ENCODE measurements at places on chromosomes 11 and 22.

GRCh38 chr11:115819014-115819413 is 314.8 kb upstream of the CADM1 start:
- no peak for DNase-seq

GRCh38 chr22:45632791-45633515 is 38.7 kb upstream of the ATXN10 start:
- no peak for DNase-seq

GRCh38 chr22:39997939-39998726 is 3.4 kb downstream of the FAM83F start:
- DNase-seq, result no peak

DNA sequence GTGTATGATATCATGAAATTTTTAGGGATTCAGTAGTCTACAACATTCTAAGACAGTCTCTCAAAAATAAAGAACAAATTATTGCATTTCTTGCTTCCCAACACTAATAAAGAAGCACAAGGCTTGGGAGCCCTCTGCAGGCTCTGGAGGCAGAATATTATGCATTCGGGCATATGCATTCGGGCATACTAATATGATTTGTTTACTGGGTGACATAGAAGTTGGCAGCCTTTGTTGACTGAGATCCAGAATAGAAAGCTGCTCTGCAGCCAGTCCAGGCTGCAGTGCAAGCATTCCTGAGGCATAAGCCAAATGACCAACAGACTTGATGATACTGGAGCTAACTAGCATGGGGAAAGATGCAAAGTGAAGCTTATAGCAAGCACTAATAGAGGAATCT is 945.5 kb downstream of the OPCML start:
- no peak for DNase-seq

GRCh38 chr11:134541951-134542350 is 129.9 kb upstream of the B3GAT1 start:
- DNase-seq, result no peak

DNA sequence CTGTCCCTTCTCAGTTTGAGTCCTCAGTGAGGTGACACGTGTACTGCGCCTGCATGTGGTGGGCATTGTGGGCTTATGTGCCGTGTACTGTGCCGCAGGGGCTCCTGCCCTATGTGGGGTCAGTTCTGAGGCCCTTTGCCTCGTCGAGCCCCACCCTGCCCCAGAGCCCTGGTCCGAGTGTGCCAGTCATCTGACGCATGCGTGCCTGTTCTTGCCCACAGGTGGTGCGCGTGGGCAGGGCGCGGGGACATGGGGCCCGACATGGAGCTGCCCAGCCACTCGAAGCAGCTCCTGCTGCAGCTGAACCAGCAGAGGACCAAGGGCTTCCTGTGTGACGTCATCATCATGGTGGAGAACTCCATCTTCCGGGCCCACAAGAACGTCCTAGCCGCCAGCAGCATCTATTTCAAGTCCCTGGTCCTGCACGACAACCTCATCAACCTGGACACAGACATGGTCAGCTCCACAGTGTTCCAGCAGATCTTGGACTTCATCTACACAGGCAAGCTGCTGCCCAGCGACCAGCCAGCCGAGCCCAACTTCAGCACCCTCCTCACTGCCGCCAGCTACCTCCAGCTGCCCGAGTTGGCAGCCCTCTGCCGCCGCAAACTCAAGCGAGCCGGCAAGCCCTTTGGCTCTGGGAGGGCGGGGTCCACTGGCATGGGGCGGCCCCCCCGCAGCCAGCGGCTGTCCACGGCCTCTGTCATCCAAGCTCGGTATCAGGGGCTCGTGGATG is 22.3 kb upstream of the TMEM191C start:
- DNase-seq, result peak; percentile 69

DNA sequence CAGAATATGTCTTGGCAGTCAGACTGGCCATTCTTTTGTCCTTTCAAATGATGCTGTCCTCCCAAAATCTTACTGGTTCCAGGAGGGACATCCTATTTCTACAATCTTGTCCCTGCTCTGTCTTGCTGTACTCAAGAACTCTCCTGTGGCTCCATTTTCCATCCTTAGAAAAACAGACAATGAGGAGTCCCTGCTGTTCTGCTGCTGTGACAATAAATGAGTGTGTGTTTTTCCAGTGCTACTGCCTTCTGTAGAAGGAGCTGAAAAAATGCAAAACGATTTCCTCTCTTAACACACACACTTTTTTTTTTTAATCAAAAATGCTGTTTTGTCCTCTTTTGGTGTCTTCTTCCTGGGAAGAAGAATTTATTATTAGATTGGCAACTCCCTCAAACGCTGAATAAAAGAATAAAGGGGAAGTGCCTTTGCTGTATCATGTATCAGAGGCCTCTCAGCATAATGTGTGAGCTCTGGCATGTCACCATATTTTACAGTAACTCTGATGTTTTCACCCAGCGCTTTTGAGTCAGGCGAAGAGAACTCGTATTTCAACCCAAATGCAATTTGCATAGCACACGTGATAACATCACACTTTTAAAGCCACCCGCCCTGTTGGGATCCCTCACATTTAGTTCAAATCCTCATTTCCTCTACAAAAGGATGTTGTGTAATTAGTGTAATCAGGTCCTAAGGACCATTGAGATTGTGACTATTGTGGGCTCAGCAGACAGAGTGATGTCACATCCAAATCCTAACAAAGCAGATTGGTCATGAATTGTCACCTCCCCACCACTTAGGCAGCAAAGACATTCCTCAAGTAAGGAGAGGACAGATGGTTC is 496.0 kb upstream of the LARGE1 start:
- no peak for DNase-seq

DNA sequence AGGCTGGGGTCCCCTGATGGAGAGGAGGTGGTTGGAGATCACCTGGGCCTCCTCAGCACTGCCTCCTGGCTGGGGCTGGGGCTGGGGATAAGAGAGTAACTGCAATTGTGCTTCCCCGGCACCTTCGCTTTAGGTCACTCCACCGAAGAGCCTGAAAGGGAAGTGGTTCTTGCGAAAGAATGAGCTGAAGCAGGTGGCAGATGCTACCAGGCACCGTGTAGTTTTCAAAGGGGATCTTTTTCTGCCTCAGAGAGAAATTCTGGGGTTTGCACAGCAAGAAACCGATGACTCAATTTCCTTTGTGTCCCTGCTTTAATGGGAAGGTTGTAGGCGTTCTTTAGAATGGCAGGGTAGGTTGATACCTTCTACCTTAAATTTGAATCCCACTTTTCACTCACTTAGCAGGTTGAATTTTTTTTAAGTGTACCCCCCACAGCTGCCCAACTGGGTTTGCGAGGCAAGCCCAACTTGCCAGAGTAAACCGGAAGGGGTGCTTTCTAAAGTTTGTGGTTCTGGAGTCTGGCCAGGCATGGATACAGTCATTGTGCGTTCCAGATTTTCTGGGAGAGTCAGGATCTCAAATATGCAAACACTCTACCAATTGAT is 5.3 kb downstream of the CD44 start:
- DNase-seq, result peak; percentile 89

DNA sequence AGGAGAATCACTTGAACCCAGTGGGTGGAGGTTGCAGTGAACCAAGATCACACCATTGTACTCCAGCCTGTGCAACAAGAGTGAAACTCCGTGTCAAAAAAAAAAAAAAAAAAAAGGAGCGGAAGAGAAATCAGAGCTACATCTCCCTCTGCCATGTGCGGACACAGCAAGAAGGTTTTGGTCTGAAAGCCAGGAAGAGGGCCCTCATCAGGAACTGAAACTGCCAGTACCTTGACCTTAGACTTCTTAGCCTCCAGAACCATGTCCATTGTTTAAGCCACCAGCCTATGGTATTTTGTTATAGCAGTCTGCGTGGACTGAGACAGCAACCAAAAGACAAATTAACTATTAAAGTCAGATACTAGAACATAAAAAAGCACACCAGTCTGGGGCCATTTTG is 41.6 kb downstream of the KREMEN1 start:
- no peak for DNase-seq

- no peak for DNase-seq
Observed at GRCh38 chr11:34855754-34856095, 60.5 kb downstream of the APIP start.

- peak; percentile 58 for DNase-seq
Observed at GRCh38 chr11:67255353-67255752, 10.9 kb upstream of the GRK2 start.

DNA sequence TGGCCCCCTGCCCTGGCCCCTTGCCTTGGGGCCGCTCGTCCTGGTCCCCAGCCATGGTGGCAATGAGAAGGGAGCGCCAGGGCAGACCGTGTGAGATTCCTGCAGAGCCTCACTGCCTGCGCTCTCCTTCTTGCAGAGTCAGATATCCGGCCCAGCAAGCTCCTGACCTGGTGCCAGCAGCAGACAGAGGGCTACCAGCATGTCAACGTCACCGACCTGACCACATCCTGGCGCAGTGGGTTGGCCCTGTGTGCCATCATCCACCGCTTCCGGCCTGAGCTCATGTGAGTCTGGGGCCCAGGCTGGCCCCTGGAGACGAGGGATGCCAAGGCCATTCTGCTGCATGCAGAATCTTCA is 114.1 kb downstream of the MICAL2 start:
- peak; percentile 96 for DNase-seq

- no peak for DNase-seq
Observed at GRCh38 chr11:114921697-114922096, 243.4 kb downstream of the NXPE2 start.

DNA sequence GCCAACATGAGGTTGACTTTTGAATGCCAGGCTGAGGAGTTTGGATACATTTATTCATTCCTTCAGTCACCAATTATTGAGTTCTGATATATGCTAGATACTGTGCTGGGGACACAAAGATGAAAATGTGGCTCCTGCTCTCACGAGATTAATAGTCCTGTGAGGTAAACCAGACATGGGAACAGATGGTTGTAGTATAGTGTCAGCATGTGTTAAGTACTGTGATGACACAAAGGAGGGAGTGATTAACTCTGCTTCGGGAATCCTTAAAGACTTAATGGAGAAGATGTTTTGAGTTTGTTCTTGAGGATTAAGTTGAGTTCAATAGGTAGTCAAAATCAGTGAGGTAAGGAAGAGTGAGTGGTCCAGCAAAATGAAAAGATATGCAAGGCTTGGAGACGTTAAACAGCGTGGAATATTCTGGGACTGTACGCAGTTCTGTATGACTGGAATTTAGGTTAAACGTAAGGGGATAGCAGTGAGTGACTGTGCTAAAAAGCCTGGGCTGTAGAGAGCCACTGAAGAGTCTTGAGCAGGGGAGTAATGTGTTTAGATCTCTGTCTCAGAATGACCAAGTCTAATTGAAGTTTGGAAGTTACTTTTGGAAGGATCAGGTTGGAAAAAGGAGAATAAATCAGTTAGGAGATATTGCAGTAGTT is 11.8 kb downstream of the RNF121 start:
- DNase-seq, result no peak

- no peak for DNase-seq
Observed at GRCh38 chr11:78319453-78319955, 98.1 kb downstream of the GAB2 start.

- peak; percentile 93 for DNase-seq
Observed at GRCh38 chr11:67266449-67267187, at the start of gene GRK2. GRK2 (plus strand) TSS chr11:67266473; CDS start chr11:67266700, 227 bp downstream.

DNA sequence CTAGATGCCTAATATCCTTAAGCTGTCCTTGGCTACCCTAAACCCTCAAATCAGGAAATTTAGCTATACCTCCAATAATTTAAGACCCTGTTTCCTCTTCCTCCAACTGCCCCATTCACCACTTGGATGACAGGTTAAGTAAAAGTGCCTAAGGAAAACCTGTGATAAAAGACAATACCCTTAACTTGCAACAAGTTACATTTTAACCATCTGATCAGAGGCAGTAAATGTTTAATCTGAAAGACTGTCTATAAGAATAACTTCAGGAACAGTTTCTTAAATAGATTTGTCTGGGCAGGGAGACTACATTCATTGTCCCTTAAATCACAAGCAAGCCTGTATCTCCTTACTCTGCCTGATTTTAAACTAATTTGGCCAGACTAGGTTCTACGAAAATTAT is 129.1 kb downstream of the APOL5 start:
- DNase-seq, result no peak

DNA sequence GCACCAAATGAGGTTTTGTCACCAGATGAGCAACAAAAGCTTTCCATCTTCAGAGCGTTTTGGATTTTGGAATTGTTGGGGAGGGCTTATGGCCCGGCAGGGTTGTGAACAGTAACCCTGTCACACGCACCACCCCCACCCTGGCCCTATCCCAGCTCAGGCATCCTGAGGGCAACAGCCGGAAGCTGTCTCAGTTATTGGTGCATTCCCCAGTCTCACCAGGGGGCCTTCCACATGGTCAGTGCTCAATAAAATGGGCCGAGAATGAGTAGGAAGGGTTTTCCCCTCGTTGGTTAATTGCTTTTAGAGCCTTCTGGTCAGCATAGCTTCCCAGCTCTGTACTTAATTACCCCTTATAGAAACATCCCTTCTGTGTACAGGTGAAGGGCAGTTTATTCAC is 46.0 kb downstream of the LRP5 start:
- DNase-seq, result no peak

GRCh38 chr11:77411717-77412441 is 62.0 kb downstream of the PAK1 start:
- peak; percentile 98 for DNase-seq

DNA sequence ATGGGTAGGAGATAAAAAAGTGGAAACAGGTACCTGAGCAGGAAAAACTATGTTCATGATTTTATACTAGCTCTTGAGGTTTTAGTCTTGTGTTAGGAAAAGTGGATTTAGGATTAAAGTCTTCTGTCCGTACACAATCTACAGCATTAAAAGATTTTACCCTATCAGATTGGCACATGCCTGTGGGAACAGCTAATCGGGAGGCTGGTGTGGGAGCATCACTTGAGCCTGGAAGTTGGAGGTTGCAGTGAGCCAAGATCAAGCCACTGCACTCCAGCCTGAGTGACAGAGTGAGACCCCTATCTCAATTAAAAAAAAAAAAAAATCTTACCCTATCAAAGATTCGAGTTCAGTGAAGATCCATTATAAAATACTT is 12.2 kb upstream of the CRKL start:
- no peak for DNase-seq

GRCh38 chr11:133347988-133348387 is 184.3 kb downstream of the OPCML start:
- no peak for DNase-seq

DNA sequence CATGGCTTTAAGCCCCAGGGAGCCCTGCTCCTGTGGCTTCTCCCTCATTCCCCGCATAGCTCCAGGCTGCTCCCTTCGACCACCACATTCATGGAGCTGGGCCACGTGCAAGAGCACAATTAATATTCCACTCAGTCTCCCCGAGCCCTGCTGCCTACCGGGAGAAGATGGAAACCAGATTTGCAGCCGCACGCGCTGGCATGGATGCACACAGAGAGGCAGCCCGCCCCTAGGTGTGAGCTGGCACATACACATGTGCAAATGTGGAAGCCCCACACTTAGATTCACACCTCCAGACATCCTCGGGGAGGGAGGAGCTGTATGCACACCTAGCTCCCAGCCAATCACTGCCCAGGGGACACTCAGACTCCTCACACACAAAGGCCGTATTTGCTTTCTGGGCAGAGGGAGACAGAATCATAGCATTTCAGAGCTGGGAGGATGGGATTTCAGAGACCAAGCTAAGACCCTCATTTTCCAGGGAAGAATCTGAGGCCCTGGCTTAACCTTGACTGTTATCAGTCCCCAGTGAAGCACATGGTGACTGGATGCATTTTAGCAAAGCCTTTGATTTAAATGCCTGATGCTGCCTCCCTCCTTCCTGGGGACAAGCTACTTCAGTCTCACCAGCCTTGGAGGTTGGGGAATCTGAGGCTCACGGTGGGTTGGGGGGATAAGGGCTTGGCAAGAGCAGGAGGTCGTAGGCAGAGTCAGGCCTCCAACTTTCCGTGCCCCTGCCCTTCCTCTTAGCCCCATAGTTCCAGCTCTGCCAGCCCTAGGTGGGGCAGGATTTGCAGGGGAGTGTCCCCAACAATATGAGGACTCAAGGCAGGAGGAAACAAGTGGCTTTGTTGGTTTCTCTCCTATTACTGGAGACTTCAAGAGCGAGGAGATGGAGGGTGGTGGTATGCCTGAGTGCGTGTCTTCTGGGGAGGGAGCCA is 5.3 kb upstream of the CREB3L1 start:
- peak; percentile 61 for DNase-seq
